Esophagus muscularis mucosa (tissue), 4 donors: ENCODE measurements at places on chromosomes 16 and 17. TPM values are rescaled to one million over a fixed set of nuclear protein-coding genes. Genes with fewer than 3 reads are reported as not detected.

Gene RNF43
- 0.11 TPM for total RNA-seq

Gene RHBDL3
- 2.1 TPM for total RNA-seq

Gene SGCA
- total RNA-seq, result 72.7 TPM

Gene ZNF276
- total RNA-seq, result 16.1 TPM

Gene VPS9D1
- total RNA-seq, result 7.0 TPM

- peaks cover 19% of the 10 kb centered on the region for H3K4me1 ChIP-seq
- DNase-seq, result no peak
- no peaks in the 10 kb centered on the region for H3K36me3 ChIP-seq
Observed at GRCh38 chr16:14007450-14007849, 63.7 kb upstream of the MRTFB start.

DNA sequence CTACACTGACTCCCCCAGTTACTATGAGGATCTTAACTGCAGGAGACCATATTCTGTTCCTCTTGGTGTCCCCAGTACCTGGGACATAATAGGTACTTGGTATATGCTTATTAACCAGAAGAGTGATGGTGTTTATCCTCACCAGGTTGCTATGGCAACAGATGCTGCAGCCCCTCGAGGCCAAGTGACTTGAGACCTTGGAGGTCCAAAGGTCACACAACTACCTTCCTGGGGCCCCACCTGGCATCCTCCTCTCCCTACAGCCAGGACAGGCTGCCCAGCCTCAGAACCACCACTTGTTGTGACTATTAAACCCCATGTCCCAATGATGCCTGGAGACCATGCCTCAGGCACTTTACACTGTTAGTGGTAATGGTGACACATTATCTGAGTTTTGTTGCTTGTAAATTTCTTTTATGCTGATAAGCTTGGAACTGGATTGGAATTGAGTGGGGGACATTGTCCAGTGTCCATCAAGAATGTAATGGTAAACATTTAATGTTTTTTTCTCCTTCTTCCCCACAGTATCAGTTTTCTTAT, 189.4 kb downstream of the CCDC182 start:
- H3K4me1 ChIP-seq, result peaks cover 41% of the 10 kb centered on the region
- no peaks in the 10 kb centered on the region for H3K36me3 ChIP-seq
- H3K27ac ChIP-seq, result no peak overlapping the region
- H3K27me3 ChIP-seq, result no peaks in the 10 kb centered on the region
- no peak overlapping the region for H3K4me3 ChIP-seq

GRCh38 chr17:82846061-82846691, 6.4 kb upstream of the ZNF750 start:
- H3K36me3 ChIP-seq, result peaks cover 7% of the 10 kb centered on the region
- peaks cover 4% of the 10 kb centered on the region for H3K4me1 ChIP-seq
- no peak for DNase-seq
- peak overlapping the region; percentile 68 for H3K27ac ChIP-seq

- no peak overlapping the region for H3K4me3 ChIP-seq
- no peaks in the 10 kb centered on the region for H3K36me3 ChIP-seq
- H3K4me1 ChIP-seq, result no peaks in the 10 kb centered on the region
- no peak for DNase-seq
Observed at GRCh38 chr16:74830648-74831047, 56.0 kb upstream of the FA2H start.
